Right ventricle myocardium superior (tissue), 1 donor: ENCODE measurements at places on chromosomes 12 and 14. TPM values are rescaled to one million over a fixed set of nuclear protein-coding genes. Genes with fewer than 3 reads are reported as not detected.
A peak's percentile ranks its signal among the peaks of the same experiment; 100 is the strongest.

The C12orf50 gene
- total RNA-seq, result 0.11 TPM

The AGAP2 gene
- 6.6 TPM for total RNA-seq

The KLHL33 gene
- 0.70 TPM for total RNA-seq

The RPL6 gene
- total RNA-seq, result 532 TPM

GRCh38 chr14:62143245-62143644 lies 381.0 kb downstream of the SNAPC1 start:
- DNase-seq, result no peak

DNA sequence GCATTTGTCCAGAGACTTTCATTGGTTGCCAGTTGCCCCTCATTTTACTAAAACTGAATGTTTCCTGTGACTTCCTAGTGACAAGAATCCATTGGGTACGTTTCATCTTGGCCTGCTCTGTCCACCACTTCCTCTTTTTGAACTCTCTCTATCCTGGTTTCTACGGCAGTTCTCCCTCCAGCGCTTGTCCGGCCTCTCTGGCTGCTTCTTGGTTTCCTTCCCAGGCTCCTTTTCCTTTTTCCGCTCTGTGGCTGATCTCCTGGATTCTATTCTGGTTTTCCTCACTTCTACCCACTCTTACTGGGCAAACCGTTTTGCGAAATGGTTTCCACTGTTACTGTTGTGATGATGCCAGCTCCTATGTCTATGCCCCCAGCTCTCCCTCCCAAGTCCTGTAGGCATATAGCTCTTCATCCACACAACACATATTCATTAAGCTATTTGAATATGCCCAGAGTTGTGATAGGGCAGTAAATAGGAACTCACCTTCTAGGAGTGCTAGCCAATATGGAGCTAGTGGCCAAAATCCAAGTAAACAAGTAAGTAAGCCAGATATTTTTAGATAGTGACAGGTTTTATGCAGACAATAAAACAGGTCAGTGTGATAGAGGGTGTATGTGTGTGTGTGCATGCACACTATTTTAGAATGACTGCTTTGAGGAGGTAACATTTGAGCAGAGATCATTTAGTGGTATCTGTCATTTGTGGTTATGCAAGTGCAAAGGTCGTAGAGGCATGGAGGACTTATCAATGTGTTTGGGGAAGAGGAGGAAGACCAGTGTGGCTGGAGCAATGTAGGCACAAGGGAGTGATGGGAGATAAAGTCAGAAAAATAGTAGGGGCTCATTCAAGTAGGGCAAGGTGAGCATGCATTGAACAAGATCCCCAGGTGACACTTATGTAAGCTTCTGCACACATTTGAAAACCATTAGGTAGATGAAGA lies 27.9 kb upstream of the CTDSP2 start:
- no peak for DNase-seq

DNA sequence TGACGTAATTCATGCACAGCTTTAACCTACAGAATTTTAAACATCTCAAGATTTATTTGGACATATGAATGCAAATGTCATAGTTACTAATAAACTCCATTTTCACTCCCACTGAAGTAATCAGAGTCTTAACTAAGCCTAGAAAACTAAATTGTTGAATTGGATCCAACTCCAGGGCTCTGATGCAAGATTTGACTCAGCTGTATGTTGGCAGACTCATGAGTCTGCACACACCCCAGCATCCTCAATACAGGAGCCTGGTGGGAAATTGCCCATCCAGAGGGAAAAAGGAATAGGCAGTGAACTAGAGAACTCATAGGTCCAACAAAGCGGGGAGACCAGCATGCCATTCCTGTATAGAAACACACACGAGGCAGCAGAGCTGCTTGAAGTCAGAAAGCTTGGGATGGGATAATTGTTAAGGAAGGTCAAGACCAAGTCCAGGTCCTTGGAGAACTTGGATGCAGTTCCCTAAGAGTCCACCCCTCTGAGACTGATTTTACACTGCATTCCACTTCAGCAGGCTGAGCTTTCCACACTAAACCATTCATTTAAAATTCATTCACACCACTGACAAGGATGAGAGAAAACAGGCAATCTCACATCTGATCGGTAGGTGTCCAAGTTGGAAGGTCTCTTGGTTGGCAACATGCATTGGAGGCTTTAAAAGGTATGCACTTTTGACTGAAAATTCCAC lies 14.4 kb downstream of the TMTC1 start:
- DNase-seq, result no peak

GRCh38 chr12:125202421-125202820 lies 137.2 kb downstream of the AACS start:
- DNase-seq, result no peak

DNA sequence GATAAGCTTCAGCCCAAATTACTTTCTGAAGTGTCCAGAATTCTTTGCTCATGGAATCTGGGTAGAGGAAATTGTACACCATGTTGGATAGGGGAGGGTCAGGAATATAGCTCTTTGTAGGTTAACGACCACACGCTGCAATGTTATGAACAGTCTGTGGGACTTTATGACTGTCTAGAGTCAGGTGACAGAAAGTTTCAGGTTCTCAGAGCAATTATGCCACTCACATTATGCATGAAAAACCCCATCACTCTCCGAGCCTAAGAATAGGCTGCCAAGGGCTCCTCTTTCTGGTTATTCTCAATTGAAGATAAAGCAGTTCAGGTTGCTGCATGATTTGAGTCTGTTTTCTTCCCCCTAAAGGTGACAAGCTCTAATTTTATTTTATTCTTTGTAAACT lies 430.9 kb downstream of the ATP23 start:
- no peak for DNase-seq

- DNase-seq, result no peak
These were observed 5.6 kb upstream of the GCH1 start for GRCh38 chr14:54908190-54908589.

DNA sequence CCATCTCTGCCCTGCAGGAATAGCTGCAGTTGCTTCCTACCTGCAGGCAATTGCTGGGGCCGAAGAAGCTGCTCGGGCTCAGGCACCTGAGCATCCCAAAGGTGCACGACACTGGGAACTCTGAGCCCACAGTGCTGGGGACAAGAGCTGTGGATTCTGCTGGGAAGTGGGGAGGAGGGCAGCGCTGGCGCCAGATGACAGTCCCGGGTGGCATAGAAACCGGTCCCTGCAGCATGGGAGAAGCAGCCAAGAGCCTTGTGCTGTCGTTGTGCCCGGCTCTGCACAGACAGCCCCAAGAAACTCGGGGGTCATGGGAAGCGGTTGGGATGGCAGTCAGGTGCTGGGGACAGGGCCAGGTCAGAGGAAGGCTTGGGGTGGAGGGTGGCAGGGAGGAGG lies 529 bp downstream of the LRTM2 start:
- DNase-seq, result no peak

DNA sequence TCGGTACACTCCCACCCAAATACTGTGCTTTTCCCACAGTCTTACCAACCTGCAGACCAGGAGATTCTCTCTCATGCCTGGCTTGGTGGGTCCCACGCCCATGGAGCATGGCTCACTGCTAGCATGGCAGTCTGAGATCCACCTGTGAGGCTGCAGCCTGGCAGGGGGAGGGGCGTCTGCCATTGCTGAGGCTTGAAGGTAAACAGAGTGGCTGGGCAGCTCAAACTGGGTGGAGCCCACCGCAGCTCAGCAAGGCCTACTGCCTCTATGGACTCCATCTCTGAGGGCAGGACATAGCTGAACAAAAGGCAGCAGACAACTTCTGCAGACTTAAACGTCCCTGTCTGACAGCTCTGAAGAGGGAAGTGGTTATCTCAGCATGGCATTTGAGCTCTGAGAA lies 93.2 kb downstream of the FOXA1 start:
- DNase-seq, result no peak

DNA sequence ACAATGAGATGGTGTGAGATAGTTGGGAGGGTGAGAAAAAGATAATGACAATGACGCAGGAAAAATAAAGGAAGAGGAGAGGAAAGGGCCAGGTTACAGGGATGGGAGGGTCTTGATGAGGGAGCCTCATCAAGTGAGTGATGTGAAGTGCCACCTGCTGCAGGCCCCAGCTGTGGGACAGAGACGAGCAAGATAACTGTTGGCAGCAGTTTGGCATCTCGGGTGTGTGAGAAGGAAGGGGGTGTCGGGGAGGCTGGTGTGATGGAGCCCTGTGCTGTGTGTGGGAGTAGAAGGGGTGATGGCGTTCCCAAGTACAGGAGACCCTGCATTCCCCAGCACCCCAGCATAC lies 11.4 kb upstream of the TAC3 start:
- no peak for DNase-seq

- no peak for DNase-seq
These were observed 12.1 kb upstream of the PNMA1 start for GRCh38 chr14:73726025-73726961.

DNA sequence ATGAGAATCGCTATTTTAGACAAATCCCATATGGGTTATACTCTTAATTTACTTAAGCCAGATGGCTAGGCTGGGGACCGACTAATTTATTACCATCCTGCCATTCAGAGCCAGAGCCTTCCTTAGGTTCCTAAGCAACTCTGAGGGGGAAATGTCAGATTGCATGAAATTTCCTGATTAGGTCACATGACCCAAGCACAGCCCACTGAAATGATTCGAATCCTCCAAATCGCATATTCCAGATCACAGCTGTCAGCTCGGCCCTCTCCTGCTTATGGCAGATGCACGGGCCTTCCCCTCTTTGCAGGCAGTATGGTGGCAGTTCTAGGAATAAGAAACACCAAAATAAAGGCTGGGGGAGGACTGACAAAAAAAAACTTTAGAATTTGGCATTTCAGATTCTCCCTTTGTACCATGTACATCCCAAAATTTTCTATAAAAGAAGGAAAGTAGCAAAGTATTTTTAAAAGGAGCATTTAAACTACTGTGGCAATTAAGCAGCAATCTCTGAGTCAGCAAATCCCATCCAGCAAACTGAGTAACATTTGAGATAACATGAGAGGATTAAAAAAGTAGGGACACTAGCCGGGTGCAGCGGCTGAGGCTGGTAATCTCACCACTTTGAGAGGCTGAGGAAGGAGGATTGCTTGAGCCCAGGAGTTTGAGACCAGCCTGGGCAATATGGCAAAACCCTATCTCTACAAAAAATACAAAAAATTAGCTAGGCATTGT lies 30.5 kb upstream of the NUDT4 start:
- no peak for DNase-seq

DNA sequence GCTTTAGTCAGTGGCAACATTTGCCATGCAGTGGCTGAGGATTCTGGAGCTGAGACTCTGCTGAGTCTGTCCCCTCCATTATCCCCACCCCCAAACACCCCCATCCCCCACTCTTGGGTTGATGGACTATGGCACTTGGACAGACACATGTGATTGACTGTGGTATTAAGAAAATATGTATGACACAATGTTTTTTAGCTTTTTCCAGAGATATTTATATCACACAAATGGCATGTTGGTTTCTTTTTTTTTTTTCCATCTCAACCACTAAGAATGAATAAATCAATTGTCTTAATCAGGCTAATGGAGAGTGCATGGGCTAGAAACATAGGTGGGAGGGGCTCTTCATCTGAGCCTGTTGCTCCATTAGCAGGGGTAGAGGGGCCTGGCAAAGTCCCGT lies 30.7 kb upstream of the MAP1LC3B2 start:
- DNase-seq, result no peak

- DNase-seq, result no peak
These were observed 445.5 kb upstream of the FBXO33 start for GRCh38 chr14:39877577-39878190.

DNA sequence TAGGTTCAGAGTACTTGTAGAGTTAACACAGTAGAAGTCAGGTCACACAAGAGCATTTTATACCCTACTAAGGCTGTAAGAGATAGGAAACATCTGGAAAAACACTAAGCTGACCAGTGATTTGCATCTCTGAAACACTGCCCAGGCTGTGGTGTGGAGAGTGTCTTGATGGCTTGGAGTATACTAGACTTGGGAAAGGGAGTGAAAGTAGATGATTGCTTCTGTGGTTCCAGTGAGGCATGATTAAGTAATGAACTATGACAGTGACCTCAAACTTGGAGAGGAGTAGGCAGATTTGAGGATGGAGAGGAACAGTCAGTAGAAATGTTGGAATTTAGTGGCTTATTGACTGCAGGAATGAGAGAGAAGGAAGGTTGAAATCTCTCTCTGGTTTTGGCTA lies 201.2 kb downstream of the FLRT2 start:
- peak; percentile 45 for DNase-seq

DNA sequence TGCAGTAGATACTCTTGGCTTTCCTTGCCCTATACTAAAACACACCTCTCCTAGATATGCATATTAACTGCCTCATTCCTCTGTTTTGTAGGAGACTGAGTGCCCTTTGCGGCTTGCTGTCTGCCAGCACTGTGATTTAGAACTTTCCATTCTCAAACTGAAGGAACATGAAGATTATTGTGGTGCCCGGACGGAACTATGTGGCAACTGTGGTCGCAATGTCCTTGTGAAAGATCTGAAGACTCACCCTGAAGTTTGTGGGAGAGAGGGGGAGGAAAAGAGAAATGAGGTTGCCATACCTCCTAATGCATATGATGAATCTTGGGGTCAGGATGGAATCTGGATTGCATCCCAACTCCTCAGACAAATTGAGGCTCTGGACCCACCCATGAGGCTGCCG lies 15.4 kb downstream of the TRAFD1 start:
- no peak for DNase-seq

DNA sequence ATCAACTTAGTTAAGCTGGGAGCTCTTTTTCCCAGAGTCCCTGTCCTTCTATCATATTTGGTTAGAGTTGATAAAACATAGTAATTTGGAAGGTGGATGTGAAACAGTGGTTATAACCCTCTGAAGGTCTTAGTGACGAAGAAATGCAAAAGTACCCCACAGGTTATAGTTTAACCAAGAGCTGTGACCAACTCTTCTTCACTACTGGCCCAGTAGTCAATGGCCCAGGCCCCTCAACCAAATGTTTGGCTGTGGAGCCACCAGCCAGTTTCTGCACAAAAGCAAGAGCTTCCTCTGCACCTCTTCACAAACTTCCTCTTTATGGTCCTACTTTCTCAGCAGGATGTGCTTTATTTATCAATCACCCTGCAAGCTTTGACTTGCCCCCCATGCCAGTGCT lies 132.6 kb downstream of the BMP4 start:
- DNase-seq, result no peak

DNA sequence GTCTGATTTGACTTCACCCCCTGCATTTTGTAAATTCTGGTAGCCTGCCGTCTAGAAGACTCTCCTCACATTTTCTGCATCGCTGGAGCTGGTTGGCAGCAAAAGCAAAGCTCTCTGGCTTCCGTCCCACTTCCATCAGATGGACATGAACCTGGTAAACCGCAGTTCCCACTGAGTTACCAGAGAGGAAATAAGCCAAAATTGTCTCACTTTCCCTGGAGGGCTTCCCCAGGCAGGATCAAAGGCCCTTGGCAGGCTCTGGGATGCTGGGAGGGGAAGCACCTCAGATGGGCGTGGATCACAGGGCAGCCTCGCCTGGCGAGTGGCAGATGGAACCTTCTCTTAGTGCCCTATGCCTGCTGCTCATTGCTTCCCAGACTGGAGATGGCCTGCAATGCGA lies 243.5 kb downstream of the TMEM132C start:
- no peak for DNase-seq

DNA sequence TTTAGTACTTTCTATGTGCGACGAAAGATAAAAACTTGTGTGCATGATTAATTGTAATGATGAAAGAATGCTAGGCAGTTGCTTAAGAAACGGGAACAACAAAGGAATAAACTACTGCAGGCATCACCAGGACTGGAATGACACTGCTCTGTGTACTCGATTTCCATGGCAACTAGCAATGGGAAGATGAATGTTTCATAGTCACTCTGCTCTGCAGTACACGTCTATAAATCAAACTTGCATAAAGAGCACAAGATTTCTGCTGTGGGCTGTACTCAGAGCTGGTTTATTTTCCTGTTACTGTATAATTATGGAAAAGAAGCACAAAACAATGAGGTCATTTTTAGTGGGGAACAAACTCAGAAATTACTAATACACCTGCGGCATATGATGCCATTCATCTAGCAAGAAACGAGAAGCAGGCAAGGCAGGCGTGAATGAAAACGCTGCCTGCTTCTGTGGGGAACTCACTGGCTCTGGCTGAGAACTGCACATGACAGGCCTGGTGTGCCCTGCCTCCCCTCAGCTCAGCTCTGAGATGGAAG lies 41.8 kb downstream of the EFCAB11 start:
- DNase-seq, result no peak
